MM.1S (cell line): ENCODE measurements at places on chromosomes 3 and 15.
A peak's percentile ranks its signal among the peaks of the same experiment; 100 is the strongest.

GRCh38 chr15:34993412-34993811 lies 5.3 kb upstream of the ZNF770 start:
- no peak for DNase-seq

DNA sequence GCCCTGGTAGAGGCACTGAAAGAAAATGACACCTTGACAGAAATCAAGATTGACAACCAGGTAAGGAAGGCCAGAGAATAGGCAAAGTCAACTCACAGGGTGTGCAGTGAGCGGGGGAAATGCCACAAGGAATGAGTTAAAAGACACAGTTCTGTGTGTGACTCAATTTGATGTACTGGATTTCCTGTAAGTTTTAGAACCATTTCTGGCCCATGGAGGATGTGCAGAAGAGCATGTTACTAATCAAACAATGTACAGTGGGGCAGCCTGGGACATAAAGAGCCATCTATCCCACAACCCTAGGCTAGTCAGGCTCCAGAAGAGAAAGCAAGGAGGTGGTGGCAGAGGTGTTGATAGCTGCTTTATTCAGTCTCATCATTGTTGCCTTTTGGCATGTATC lies 31.2 kb upstream of the TMOD3 start:
- DNase-seq = no peak

DNA sequence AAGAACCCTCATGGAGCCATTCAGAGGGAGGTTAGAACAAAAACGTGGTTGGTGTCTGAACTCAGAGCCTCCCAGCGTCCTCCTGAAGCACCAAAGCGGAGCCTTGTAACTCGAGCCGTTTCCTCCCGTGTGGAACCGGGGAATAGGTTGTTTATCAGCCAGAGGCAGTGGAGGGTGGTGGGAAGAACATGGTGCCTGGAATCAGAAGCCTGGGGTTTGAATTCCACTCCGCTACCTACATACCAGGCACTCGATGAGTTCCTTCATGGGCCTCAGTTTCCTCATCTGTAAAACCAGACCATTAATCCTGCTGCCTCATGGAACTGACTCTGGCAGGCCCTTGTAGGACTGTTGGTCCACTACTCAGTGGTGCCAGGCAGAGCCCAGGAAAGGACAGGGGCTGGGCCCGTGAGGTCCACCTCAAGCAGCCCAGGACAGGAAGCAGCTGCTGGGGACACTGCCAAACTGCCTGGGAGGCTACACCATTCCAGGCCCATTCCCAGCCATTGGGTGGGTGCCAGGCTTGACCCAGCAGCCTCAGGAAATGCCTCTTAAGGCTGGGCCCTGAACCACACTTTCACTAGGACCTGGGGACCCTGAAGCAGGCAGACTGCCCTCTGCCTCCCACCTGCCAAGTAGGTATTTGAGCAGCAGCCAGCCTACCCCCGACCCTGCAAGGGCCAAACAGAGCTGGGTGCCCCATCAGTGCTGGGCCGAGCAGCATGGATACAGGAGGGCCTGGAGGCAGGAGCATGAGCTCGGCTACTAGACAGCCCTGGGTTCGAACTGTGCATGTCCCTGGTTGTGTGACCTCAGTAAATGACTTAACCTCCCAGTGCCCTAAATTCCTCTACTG lies 33.4 kb downstream of the PRKCD start:
- DNase-seq = no peak

- DNase-seq = no peak
These were observed 99.6 kb downstream of the MITF start for GRCh38 chr3:69838696-69839515.

DNA sequence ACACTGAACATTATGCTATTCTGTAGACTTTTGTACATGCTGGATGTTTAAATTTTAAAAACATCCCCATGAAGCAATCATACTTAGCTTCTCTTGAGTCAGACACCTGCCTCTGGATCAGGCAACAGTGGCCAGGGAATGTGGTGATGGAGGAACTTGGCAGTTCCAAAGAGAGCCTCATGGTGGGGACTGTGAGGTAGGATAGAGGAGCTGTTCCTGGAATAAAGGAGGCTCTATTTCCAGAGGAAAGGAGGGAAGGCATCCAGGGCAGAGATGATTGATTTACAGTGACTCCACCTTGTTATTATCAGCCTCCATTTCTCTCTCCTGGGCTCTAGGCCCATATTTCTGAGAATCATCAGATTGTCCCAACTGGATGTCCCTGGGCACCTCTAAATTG lies 35.0 kb upstream of the ABHD17C start:
- DNase-seq = no peak

DNA sequence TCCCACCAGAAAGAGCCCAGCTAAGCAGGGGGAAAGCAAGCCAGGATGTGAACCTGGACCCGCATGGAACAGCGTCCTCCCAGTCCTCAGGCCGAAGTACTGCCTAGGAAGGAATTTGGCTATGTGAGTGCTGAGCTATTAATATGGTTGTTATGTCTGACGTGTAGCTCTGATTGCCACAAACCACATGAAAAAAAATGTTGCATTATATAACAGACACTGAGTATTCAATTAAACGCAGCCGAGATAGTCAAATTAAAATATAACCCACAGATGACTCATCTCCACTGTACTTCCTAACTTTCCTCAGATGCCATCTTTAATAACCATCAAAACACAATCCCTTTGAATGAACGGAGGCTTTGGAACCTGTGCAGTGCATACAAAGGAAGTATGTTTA lies 111.1 kb downstream of the GABRB3 start:
- no peak for DNase-seq

- DNase-seq = no peak
These were observed 34.6 kb upstream of the CCDC66 start for GRCh38 chr3:56522374-56522773.

- no peak for DNase-seq
These were observed 388.3 kb downstream of the FEZF2 start for GRCh38 chr3:61985020-61985419.

DNA sequence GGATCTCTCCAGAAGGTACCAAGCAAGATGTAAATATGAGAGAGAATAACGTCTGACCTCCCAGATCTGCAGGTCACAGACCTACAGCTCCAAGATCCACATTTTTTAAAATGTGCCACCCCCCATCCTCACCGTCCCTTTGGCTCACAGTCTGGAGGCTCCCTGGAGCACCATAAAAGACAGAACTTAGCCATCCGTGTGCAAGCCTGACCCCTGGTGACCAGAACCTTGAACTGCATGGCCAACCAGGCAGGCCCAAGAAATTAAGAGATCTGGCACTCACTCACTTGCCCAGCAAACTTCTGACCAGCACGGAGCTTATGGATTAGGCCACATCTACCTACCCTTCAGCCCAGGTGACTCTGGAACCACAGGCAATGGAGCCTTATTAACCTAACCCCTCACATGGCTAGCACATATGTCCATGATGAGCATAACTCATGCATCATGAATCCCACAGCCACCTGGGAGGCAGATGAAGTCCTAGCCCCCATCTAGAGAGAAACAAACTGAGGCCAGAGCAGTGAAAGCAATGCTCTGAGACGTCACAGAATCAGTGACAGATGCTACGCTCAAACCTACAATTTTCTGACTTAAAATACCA lies 275.3 kb downstream of the UACA start:
- peak; percentile 71 for DNase-seq

- no peak for DNase-seq
These were observed 380.0 kb upstream of the DPH6 start for GRCh38 chr15:35926007-35926380.

DNA sequence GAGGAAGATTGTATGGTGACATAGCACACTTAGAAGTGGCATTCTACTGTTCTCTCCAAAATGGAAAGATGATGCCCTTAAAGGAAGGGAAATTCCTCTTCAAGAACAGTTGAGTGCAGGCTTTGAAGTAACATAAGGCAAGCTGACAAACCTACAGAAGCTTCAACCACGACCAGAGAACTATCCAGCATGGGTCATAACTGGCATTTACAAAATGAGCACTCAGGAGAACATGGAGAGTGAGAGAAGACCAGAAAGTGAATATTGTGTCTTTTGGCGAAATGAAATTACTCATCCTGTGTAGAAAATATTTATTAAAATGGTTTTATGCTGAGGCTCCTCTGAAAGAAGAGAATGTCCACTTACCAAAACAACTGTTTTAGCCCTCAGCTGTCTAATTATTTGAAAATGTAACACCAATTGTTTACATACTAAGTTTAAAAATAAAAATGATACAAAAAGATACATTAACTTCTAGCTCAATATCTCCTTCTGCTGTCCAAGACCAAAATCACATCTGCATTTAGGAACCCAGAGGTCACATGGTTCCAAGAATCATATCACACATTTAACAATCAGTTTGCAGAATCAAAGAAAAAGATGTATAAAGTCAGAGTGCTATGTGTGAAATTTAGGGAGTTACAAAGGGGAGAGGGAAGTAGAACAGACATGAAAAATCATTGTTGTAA lies 216.9 kb downstream of the ATP8B4 start:
- DNase-seq = peak; percentile 11
